Progenitor cell of endocrine pancreas (in vitro differentiated cells): ENCODE measurements at places on chromosomes 2 and 18.

GRCh38 chr2:166765141-166765540 is 123.1 kb upstream of the XIRP2 start:
- no peak for DNase-seq

DNA sequence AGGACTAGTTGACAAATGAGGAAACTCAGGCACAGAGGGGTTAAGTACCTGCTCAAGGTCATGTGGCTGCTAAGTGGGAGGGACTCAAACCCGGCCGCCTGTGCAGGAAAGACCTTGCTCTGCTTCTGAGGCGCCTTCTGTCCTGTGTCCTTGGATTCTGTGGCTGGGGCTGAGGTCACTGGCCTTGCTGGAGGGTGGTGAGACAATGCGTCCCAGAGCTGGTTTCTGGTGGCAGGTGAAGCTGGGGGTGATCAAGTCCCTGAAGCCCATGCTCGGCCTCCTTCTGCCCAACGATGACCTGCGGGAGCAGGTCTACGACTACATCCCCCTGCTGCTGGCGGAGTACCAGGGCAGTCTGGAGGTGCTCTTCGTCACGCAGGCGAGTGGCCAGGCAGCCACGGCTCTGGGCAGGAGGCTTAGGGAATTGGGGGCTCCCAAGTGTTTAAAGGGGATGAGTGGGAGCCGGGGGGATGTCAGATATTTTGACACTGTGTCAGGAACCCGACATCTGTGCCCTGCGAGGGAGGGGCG is 16.1 kb downstream of the MROH2A start:
- no peak for DNase-seq

GRCh38 chr2:177518754-177519153 is 126.2 kb downstream of the AGPS start:
- DNase-seq, result no peak

DNA sequence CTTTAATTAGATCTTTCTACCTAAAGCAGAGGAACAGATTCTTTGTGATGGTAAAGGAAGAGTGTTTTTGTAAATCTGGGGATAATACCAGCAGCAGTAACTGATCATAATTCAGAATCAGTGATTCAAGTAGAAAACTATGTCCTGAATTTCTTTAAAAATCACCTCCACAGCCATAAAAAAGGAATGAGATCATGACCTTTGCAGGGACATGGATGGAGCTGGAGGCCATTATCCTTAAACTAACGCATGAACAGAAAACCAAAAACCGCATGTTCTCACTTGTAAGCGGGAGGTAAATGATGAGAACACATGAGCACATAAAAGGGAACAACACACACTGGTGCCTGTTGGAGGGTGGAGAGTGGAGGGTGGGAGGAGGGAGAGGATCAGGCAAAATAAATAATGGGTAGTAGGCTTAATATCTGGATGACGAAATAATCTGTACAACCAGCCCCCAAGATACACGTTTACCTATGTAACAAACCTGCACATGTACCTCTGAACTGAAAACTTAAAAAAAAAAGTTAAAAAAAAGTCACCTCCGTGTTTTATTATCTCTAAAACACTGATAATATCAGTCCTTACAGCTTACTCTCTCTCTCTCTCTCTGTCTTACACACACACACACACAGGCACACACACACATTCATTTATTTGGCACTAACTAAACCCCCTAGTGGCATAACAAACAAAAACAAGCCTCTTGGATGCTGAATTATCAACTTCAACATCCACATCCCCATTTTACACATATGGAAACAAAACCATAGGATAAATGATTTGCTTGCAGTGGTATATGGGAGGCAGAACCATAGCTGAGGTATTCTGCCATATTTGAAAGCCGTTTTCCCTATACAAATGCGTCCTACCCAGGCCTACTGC is 1.4 kb downstream of the TM4SF20 start:
- DNase-seq, result no peak

GRCh38 chr2:145284551-145284950 is 764.6 kb upstream of the ZEB2 start:
- no peak for DNase-seq

DNA sequence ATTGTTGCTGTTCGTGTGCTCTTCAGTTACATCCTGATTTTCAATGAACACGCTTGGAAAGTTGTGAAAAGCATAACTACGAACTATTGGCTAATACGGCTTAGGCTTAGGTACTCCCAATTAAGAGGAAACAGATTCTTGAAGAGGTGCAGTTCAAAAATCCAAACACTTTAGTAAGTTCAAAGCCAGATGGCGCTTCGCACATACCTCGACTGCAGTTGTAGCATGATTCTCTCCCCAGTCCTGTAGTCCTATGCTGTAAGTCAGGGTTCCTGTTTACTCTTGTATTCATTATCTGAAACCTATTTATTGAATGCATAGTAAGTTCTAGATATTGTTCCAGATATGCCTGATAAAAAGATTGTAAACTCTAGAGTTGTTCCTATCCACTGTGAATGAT is 165.2 kb downstream of the TRIB2 start:
- no peak for DNase-seq
